Glutamatergic neuron (in vitro differentiated cells): ENCODE measurements at places on chromosomes 1 and 21. TPM values are rescaled to one million over a fixed set of nuclear protein-coding genes. Genes with fewer than 3 reads are reported as not detected.

DNA sequence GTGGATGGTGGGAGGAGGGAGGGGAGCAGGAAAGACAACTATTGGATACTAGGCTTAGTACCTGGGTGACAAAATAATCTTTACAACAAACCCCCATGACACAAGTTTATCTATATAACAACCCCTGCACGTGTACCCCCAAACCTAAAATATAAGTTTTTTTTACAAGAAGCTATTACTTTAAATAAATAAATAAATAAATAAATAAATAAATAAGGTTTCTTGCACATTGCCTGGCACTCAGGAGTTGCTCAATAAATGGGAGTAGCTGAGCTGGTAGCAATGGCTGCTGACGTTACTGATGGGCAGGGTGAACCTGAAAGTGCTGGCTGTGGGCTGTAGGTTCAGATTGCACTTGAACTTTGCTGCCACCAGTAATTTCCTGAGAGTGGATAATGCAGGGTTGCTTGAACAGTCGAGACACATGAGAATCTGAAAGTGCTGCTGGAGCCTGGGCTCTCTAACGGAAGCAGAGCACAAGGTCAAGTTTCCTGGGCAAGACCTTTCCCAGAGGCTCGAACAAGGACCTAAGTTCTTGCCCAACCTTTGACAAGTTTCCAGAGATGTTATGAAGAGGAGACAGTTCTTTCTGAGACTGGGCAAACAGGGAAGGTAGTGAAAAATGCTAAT, 14.8 kb upstream of the KCNE2 start:
- no peak overlapping the region for H3K4me3 ChIP-seq
- peaks cover 7% of the 10 kb centered on the region for H3K27me3 ChIP-seq
- DNase-seq, result no peak
- H3K36me3 ChIP-seq, result no peaks in the 10 kb centered on the region
- H3K4me1 ChIP-seq, result no peaks in the 10 kb centered on the region

DNA sequence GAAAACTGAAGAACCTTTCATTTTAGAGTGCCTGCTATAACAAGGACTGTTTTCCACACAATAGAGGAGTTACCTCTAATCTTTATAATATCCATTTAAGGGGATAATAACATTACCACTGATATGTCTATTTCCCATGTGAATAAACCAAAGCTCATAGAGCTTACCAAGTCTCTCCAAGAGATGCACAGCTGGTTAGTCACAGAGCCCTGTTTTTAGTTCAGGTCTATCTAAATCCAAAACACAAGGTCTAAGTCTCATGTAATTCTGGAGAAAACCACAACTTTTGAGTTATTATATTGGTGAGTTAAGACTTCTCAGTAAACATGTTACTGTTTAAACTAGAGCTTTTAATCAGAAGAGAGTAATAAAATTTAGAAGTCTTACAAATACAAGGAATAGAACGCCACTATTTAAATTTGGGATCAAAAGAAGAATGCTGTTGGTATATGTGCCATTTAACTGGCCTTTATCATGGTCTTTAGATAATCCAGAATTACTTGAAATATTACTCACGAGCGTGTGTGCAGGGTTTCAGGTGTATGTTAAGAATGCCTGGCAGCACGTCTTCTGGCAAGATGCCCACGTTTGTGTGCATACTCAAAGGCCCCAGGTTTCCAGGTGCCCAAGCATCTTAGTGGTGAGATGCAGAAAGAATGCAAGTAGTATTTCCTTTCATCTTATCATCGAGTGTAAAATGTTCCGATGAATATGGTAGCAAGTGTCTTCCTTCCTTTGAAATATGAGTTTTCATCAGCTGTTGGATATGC, 190.6 kb downstream of the FMN2 start:
- peaks cover 10% of the 10 kb centered on the region for H3K36me3 ChIP-seq
- DNase-seq, result no peak
- no peaks in the 10 kb centered on the region for H3K4me1 ChIP-seq
- H3K27me3 ChIP-seq, result no peaks in the 10 kb centered on the region
- no peak overlapping the region for H3K27ac ChIP-seq

DNA sequence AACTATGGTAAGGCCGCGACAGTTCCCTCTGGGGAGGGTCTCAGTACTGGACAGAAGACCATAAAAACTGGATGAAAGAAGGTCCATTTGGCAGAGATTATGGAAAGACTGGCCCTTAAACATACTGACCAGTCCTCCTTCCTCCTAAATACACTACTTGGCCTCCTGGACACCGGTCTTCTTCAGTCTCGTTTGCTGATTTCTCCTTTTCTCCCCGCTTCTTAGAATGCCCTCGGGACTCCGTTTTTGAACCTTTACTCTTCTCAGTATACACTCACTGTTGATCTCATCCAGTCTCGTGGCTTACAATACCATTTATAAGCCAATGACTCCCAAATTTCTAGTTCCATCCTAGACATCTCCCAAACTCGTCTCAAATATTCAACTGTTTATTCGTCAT, 694 bp upstream of the MRPL9 start:
- DNase-seq, result no peak
- no peaks in the 10 kb centered on the region for H3K36me3 ChIP-seq
- H3K4me1 ChIP-seq, result peaks cover 8% of the 10 kb centered on the region
- H3K27ac ChIP-seq, result peak overlapping the region; percentile 95
- H3K27me3 ChIP-seq, result peaks cover 2% of the 10 kb centered on the region

GRCh38 chr1:6517435-6517851, 26.0 kb upstream of the PLEKHG5 start:
- H3K27ac ChIP-seq, result peak overlapping the region; percentile 38
- peaks cover 20% of the 10 kb centered on the region for H3K4me1 ChIP-seq
- H3K36me3 ChIP-seq, result no peaks in the 10 kb centered on the region
- peaks cover 2% of the 10 kb centered on the region for H3K27me3 ChIP-seq

SV2A gene
- total RNA-seq, result 34.9 TPM

DNA sequence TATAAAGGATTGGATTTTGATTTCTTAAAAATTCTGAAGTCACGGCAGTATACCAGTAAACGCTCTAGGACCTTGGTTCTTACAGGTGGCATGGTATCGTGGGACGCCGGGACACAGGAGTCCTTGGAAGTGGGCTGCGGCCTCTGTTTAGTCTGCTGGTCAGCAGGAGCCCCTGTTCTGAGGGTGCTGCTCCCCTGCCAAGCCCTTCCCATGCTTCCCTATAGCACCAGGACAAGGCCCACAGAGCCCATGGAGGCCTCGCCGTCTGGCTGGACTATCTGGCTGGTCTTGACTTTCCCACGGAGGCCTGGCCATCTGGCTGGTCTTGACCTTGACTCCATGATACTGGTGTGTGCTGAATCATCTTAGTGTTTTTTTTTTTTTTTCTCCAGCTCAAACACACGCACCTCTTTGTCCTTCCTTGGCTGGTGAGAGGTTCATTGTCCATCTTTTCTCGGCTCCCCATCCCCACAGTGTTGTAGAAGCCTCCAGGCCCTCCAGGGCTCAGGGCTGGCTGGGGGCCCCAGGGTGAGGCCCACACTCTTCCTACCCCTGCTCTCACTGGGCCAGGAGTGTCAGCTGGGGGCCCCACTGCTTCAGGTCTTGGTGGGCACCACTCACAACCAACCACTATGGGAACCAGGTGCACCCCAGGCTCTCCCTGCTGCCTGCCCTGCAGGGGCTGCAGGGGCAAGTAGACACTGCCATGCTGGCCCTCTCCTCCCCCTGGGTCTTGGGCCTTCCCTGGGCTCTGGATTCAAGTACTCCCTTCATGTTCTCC, 16.5 kb upstream of the TTC34 start:
- no peaks in the 10 kb centered on the region for H3K4me1 ChIP-seq
- DNase-seq, result no peak
- peaks cover 15% of the 10 kb centered on the region for H3K27me3 ChIP-seq
- no peak overlapping the region for H3K4me3 ChIP-seq
- H3K27ac ChIP-seq, result no peak overlapping the region

SLC22A15 gene
- total RNA-seq, result 49.4 TPM

CRYAA gene
- not detected for total RNA-seq

FMN2 gene
- total RNA-seq, result 150 TPM

- H3K27ac ChIP-seq, result no peak overlapping the region
- DNase-seq, result peak; percentile 76
- H3K4me3 ChIP-seq, result peak overlapping the region; percentile 88
- no peaks in the 10 kb centered on the region for H3K36me3 ChIP-seq
Observed at GRCh38 chr1:27574871-27575831, 28.8 kb downstream of the AHDC1 start.

- H3K4me3 ChIP-seq, result no peak overlapping the region
- peaks cover 6% of the 10 kb centered on the region for H3K4me1 ChIP-seq
- no peak for DNase-seq
Observed at GRCh38 chr1:63892632-63893395, 119.0 kb downstream of the ROR1 start.

FALEC gene
- total RNA-seq, result not detected

VTCN1 gene
- not detected for total RNA-seq

S100A16 gene
- 1.1 TPM for total RNA-seq

SLC1A7 gene
- not detected for total RNA-seq

- H3K4me1 ChIP-seq, result no peaks in the 10 kb centered on the region
- H3K4me3 ChIP-seq, result no peak overlapping the region
- no peaks in the 10 kb centered on the region for H3K27me3 ChIP-seq
Observed at GRCh38 chr1:186894415-186894814, 65.7 kb downstream of the PLA2G4A start.

- no peaks in the 10 kb centered on the region for H3K4me1 ChIP-seq
- H3K4me3 ChIP-seq, result no peak overlapping the region
- no peak overlapping the region for H3K27ac ChIP-seq
- H3K36me3 ChIP-seq, result no peaks in the 10 kb centered on the region
Observed at GRCh38 chr21:17679002-17679600, 66.4 kb upstream of the BTG3 start.

DNA sequence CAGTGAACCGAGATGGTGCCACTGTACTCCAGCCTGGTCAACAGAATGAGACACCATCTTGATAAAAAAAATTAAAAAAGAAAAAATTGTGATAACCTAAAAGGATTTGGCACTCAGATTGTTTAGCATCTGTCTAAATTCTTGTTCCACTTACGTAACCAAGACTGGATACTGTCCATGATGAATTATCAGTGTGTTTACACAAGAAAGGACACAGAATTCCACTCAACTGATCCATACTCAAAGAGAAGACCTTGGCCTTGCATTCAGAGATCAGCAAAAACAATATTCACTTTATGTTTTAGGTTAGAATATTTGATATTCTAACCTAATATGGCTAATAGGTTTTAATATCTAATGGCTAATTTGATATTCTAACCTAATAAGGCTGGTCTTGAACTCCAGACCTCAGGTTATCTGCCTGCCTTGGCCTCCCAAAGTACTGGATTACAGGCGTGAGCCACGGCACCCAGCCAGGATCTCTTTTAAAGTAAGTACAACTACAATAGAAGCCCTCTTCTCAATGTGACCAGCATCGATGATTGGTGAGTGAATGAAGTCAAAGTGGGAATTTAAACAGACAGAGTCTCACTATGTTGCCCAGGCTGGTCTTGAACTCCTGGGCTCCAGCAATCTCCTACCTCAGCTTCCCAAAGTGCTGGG, 43.1 kb upstream of the COX20 start:
- H3K4me1 ChIP-seq, result no peaks in the 10 kb centered on the region
- H3K36me3 ChIP-seq, result no peaks in the 10 kb centered on the region
- DNase-seq, result no peak
- H3K4me3 ChIP-seq, result no peak overlapping the region
- peaks cover 1% of the 10 kb centered on the region for H3K27me3 ChIP-seq
- no peak overlapping the region for H3K27ac ChIP-seq

- H3K27ac ChIP-seq, result no peak overlapping the region
- peaks cover 7% of the 10 kb centered on the region for H3K27me3 ChIP-seq
- no peak overlapping the region for H3K4me3 ChIP-seq
- DNase-seq, result no peak
- H3K4me1 ChIP-seq, result peaks cover 6% of the 10 kb centered on the region
Observed at GRCh38 chr1:67604778-67605177, 80.2 kb upstream of the GADD45A start.

SLC6A9 gene
- total RNA-seq, result 8.9 TPM

DNA sequence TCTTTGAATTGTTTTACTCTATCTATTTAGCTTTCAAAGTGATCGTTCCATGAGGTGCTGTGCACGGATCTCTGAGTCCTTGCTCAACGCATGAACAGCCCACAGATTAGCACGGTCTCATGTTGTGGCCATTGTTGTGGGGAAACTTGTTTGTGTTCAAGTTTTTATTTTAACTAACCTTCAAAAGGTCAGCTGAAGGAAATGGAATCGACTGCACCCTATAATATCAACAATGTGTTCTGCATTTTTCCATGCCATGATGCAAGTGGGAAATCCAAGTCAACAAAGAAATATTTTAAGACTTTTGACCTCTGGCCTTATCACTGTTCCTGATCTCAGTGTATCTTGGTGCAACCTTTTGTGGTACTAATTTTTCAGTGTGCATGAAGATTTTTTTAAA, 6.1 kb downstream of the SH2D1B start:
- H3K27me3 ChIP-seq, result no peaks in the 10 kb centered on the region
- H3K27ac ChIP-seq, result no peak overlapping the region
- H3K4me1 ChIP-seq, result no peaks in the 10 kb centered on the region

- no peak overlapping the region for H3K27ac ChIP-seq
- H3K27me3 ChIP-seq, result no peaks in the 10 kb centered on the region
- DNase-seq, result no peak
Observed at GRCh38 chr1:167301355-167301754, 80.7 kb downstream of the POU2F1 start.

RCAN3 gene
- total RNA-seq, result 21.8 TPM

DNA sequence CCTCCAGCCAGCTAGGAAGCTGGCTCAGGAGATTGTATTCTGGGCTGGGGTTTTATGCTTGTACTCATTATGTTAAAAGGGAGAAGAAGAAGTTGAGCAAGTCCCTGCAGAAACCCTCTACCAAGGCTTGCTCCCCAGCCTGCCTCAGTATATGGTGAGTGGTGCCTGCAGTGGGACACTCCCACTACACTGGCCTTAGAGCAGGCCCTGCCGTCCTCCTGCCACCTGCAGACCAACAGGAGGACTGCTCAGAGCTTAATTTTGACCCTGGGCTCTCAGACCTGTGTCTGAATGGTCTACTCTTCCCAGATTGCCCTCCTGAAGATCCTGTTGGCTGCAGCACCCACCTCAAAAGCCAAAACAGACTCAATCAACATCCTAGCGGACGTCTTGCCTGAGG, 13.0 kb downstream of the STRIP1 start:
- H3K27ac ChIP-seq, result no peak overlapping the region
- no peaks in the 10 kb centered on the region for H3K36me3 ChIP-seq
- no peaks in the 10 kb centered on the region for H3K27me3 ChIP-seq
- H3K4me1 ChIP-seq, result no peaks in the 10 kb centered on the region
- DNase-seq, result no peak
- H3K4me3 ChIP-seq, result no peak overlapping the region

AKR7A3 gene
- total RNA-seq, result 1.9 TPM

FAM163A gene
- not detected for total RNA-seq

KCNE2 gene
- total RNA-seq, result not detected

PPM1J gene
- 0.69 TPM for total RNA-seq

KLHL12 gene
- 30.9 TPM for total RNA-seq

GRCh38 chr1:155184835-155185782, 11.5 kb downstream of the TRIM46 start:
- peaks cover 12% of the 10 kb centered on the region for H3K27me3 ChIP-seq
- no peak overlapping the region for H3K27ac ChIP-seq
- DNase-seq, result no peak
- H3K36me3 ChIP-seq, result no peaks in the 10 kb centered on the region
- no peaks in the 10 kb centered on the region for H3K4me1 ChIP-seq

MYBPH gene
- not detected for total RNA-seq

UQCRHL gene
- total RNA-seq, result 2.0 TPM

LHX8 gene
- not detected for total RNA-seq

SMIM11 gene
- 4.2 TPM for total RNA-seq
